ENCODE measurements at places on chromosomes 1 and 21.

DNA sequence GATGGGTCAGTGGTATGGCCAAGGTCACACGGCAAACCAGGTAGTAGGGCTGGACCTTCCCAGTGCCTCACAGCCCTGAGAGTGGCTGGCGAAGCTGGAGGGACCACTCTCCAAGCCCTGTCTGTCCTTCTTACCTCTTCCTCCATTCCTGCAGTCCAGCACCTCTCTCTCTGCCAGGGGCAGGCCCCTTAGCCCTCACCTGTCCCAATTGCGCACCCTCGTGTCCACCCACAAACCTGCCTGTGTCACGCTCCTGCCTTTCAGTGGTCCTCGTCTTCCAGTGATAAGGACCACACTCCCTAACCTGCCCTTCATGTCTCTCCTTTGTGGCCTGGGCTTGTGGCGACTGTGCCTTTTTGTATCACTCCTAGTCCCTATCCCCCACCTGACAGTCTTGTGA lies 3.4 kb downstream of the PODN start:
- DNase-seq = no peak

DNA sequence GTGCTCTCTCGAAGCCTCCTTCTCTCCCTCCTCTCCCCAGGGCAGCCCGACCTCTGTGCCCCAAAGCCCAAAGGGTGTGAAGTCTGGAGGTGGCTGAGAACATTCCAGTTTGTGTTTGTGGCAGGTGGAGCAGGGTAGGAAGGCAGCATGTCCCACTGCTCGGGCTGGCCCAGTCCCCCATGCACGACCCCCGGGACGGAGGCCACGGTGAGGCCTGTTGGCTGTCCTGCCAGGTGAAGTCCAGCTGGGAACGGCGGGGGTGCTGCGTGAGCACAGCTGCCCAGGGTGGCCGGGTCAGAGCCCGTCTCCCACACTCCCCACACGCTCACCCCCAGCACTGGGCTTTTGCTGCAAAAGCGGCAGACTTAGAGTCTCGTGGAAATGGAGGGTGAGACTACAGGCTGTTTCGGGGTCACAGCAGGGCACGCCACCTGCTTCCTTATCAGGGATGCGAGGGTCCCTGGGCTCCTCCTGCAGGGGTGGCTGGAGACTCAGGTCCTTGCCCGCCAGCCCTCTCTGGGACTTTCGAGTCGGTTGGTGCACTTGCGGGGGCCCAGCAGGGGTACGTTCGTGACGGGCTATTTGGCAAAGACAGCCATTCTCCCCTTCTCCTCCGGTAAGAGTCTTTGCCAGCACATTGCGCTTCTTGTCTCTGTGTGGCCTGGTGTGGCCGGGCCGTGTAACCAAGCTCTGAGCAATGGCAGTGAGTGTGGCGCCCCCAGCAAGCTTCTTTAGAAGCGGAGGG lies 40.3 kb downstream of the MORN1 start:
- DNase-seq = no peak

DNA sequence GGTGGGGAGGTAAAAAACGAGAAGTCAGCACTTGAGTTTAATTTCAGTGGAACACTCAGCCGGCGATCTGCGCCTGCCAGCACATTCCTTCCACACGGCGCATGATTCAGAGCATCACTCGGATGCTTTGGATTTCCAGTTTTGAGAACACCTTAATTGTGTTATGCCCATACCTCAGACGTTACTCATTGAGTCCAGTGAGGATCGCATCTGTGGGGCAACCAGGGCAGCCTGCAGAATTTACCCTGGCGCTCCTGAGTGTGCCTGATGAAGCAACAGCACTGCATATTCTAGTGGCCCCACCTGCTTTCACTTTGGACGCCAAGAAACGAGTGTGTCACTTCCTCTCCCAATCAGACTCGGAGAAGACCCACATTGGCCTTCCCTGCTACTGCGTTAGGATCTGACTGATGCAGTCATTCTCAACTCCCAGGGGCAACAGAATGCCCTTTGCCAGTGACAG lies 19.9 kb downstream of the FAM89A start:
- DNase-seq = no peak

DNA sequence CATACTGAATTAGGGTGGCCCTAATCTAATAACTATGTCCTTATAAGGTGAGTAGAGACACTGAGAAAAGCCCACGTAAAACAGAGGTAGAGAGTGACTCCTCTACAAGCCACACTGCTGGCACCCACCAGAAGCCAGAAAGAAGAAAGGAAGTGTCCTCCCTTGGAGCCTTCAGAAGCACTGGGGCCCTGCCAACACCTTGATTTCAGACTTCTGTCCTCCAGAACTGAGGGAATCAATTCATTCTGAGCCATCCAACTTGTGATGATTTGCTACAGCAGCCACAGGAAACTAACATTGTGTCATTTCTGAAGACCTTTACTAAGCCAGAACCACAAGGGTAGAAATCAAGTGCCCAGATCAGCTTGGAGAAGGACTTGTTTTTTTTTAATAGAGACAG lies 15.0 kb downstream of the GNB1 start:
- DNase-seq = no peak

GRCh38 chr21:37075214-37075770 lies 2.2 kb downstream of the TTC3 start:
- DNase-seq = no peak

DNA sequence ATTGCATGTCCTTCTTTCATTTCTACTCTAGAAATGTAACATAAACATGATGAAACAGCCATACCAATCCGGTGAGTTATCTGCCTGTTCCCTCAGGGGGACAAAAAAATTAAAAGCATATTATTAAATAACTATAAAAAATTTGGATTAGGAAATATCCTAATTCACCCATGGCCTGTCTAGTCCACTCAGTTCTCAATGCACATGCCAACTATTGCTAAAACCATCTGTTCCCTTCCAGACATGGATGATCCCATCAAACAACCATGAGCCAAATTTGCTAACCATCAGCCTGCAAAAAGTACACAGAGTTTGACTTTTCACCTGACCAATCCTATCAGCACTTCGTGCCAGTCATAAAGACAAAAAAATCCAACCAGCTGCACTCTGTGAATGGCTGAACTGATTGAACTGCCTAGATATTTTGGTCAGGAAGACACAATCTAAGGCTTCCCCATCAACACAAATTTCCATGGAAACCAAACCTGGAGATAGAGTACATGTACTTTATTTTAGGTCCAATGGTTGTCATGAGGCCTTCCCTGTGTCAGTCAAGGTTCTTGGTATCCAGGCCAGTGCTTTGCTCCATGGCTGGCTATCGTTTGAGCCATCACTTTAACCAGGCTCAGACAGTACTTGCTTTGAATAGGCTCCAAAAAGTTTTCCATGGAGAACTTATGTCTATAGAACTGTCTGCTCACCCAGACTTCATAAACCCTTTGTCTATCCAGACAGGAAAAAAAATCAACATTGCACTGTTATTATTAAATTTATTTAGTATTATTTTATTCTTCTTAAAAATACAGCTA lies 570.8 kb downstream of the LTN1 start:
- no peak for DNase-seq

GRCh38 chr1:168518201-168518689 lies 25.6 kb downstream of the XCL2 start:
- DNase-seq = no peak

- DNase-seq = no peak
These were observed 15.2 kb upstream of the NBL1 start for GRCh38 chr1:19628879-19629278.

DNA sequence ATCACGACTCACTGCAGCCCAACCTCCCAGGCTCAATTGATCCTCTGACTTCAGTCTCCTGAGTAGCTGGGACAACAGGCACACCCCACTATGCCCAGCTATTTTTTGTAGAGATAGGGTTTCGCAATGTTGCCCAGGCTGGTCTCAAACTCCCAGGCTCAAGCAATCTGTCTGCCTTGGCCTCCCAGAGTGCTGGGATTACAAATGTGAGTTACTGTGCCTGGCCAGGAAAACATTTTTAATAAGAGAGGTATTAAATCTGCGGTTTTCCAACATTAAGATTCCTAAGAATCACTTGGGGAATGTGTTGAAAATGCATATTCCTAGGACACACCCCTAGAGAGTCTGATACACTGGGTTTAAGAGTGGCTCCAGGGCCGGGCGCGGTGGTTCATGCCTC lies 8.7 kb downstream of the CSF1 start:
- no peak for DNase-seq

DNA sequence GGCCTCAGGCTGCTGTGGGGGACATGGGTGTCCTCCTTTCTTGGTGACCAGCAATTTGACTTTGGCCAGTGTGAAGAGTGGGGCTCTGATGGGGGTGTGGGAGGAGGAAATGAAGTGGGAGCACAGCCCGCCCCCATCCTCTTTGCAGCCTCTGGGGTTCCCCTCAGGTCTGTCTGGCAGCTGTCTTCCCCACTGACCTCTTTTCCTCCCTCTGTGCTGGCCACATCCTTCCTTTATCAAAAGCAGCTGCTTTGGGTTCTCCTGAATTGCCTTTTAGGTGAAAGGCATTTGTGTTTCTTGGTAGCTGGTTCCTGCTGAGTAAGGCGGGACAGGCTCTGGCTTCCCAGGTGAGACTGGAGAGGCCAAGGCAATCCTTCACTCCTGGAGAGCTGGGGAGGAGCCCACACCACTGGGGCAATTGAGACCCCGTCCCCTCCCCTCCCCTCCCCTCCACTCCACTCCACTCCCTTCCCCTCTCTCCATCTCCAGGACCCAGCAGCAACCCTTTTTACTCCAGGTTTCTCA lies 24.9 kb downstream of the PCAT6 start:
- no peak for DNase-seq

DNA sequence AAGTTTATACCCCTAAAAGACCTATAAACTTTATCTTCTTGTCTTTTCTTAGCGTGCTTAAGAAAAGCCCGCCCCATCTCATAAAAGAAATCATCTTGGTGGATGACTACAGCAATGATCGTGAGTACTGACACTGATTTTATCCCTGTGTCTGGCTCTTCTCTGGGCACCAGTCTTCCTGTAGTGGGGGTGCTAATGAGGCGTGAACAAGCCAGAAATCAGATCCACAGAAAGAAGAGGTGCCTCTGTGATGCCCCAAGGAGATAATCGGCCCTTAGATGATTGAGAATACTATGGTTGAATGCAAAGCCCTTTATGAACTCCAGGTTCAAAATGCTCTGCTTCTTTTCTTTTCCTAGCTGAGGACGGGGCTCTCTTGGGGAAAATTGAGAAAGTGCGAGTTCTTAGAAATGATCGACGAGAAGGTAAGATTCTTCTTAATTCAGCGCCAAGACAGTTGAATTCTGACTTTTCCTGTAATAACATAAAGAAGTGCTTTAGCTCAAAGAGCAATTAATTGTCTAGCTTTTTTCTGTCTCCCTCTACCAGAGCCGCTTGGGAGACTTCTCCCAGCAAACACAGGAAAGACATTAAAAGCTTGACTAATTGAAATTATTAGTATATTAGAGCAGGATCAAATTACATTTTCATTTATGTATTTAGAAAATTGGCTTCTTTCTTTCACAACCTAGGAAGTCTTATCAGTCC lies 169.4 kb downstream of the GALNT2 start:
- no peak for DNase-seq

DNA sequence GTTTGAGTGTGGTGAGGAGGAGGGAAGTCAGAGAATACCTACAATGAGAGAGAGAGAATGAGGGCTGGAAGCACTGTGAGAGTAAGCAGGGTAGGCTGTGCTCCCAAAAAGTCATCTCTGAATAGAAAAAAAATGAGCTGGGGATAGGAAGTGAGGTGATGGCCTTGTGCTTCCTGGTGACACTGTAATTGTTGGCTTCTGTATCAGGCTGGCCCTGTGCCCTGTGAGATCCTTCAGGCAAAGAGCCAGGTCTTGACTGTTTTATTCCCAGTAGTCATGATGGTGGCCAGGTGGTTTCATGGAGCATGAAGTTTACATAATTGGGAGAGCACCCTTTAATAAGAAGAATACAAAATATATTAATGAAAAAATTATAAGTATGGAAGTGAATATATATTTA lies 20.4 kb upstream of the SPATA6 start:
- no peak for DNase-seq

GRCh38 chr1:21547876-21548275 lies 38.7 kb downstream of the ALPL start:
- no peak for DNase-seq

- DNase-seq = no peak
These were observed 20.8 kb upstream of the MNDA start for GRCh38 chr1:158810311-158810710.

All from caudate nucleus (tissue), 63 donors.